Activated CD8-positive, alpha-beta T cell treated with anti-CD3 and anti-CD28 coated beads, Interleukin-2, amount 10 ng/mL, durations not matched to agents 7 days and 5 days (primary cell): ENCODE measurements at places on chromosomes 6 and 20.

- peak; percentile 58 for DNase-seq
Measured at GRCh38 chr6:111992851-111993250, 61.1 kb upstream of the CCN6 start.

DNA sequence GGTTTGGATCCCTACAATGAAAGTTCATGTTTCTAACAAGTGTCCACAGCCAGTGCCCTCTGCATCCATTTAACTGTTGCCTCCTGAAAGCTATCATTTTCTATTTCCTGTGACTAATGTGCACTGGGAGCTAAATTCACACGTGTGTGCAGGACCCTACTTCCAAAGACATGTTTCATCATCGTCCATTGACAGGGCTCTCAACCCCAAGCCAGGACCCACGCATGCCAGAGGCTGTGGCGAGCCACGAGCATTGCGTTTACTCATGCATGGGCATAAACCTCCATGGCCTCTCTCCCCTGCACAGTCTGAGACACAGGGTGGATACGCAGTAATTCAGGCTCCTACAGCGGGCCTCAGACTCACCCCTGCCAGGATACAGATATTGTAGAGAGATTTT is 153.2 kb downstream of the MAFB start:
- DNase-seq = no peak

DNA sequence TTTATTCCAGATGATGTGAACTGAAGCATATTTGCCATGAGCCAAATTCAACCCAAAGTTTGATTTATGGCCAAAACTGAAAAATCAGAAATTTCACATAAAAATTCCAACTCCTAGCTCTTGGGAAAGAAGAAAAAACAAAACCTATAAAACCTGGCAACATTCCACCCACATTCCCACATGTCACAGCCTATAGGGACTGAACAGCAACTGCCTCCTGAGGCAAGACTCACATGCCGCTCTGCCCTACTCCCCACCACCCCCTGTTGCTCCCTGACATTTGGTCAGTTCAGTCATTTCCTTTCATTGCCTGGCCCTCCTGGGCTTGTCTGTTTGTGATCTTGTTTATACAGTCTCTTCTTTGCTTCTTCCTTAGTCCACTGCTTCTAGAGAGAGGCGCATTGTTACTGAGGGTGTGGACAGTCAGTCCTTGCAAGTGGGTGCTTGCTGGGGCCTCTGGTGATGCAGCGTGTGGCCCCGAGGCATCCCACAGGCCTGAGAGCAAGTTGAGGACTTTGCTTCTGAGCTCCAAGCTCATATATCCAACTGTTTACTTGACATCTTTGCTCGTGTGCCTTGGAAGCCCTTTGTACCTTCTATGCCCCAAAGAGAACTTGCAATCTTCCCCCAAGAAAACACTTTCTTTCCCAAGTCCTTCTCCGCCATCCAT is 31.4 kb downstream of the NFATC2 start:
- no peak for DNase-seq

DNA sequence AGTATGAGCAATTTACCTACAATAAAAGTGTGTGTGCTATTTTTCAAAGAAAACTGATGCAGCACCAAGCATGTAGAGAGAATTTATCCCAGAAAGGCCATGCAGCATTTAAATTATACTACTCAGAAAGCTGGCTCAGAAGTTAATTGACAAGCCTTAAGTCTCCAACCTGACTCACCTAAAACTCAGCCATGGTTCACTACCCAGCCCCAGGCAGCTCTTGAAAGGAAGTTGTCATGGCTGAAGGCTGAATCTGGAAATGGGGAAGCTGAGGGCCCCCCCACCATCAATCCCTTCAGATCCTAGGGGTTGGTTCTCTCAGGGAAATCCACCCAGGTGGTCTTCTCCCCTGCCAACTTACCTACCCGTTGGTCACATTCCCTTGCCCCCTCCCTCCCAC is 19.7 kb downstream of the PPIL6 start:
- DNase-seq = no peak

DNA sequence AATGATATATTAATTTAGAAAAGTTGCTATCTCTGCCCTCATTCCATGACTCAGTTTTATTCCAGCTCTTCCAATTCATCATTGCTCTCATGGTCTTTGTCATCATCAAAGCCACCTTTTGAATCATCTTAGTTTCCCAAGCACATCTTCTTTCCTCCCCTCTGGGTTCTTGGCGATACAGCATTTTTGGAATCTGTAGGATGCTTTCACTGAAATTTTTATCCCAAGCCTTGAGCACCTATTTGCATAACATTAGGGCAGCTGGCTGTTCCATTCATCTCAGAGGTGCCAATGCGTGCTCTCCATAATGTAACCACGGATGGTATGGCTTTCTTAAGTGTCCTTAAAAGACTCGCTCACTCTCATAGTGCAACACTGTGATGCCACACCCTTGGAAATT is 100.4 kb downstream of the SNX5 start:
- no peak for DNase-seq

- DNase-seq = no peak
Measured at GRCh38 chr6:168967281-168967925, 286.2 kb downstream of the THBS2 start.

GRCh38 chr6:20879121-20879520 is 344.9 kb downstream of the CDKAL1 start:
- DNase-seq = no peak

- peak; percentile 91 for DNase-seq
Measured at GRCh38 chr6:37021356-37022129, 16.1 kb downstream of the FGD2 start.

- DNase-seq = no peak
Measured at GRCh38 chr6:678520-678919, 14.4 kb downstream of the EXOC2 start.

DNA sequence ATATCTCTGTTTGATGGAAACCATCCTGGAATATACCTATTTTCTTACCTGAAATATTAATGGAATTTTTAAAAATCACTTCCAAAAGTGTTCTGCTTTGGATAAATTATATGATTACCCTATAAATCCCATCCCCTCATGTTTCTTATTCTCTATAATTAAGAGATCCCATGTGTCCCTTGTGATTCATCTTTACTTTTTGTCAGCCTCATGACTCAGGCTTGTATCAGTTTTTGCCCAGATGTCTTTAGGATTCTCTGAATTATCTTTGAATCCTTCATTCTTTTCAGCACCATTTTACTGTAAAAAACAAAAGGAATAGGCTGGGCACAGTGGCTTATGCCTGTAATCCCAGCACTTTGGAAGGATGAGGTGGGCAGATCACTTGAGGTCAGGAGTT is 804.5 kb upstream of the CITED2 start:
- DNase-seq = no peak

GRCh38 chr20:10653599-10654249 is 20.1 kb downstream of the JAG1 start:
- no peak for DNase-seq

DNA sequence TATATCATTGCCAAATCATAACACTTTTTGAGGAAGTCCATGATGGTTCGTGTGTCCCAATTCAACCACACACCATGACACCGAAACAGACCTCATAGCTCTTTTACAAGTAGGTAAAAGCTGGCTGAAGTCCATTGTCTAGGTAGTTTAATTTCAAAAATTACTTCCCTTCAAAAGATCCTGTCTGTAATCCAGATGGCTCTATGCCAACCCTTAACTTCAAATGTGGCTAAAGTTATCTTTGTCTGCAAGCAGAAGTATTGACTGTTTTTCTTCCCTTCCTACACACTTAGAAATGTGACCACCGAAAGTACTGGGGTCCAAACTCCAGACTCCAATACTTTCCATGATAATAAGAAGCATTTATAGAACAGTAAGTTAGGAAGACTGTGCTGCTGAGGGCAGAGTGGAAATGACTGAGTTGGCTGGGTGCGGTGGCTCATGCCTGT is 8.3 kb upstream of the TIAM2 start:
- DNase-seq = no peak

GRCh38 chr20:53332022-53332837 is 261.4 kb downstream of the ZNF217 start:
- no peak for DNase-seq

DNA sequence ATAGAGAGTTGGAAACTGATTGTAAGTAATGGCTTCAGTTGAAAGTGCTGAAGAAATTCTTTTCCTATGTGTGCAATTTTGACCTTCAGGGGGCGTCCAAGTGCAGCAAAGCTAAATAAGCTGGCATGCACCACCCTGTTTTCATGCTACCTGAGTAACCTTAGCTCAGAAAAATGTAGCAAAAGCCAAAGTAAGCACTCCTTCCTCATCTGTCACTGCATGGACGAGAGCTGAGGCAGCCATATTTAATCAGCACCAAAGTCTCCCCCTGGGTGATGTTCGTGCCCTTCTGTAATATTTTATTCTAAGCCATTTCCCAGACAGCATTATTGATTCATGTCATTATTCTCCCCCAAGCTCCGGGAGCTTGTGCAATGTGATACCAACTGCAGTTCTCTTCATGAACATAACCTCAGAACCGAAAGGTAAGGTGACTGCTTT is 123.1 kb downstream of the RPS12 start:
- peak; percentile 58 for DNase-seq

DNA sequence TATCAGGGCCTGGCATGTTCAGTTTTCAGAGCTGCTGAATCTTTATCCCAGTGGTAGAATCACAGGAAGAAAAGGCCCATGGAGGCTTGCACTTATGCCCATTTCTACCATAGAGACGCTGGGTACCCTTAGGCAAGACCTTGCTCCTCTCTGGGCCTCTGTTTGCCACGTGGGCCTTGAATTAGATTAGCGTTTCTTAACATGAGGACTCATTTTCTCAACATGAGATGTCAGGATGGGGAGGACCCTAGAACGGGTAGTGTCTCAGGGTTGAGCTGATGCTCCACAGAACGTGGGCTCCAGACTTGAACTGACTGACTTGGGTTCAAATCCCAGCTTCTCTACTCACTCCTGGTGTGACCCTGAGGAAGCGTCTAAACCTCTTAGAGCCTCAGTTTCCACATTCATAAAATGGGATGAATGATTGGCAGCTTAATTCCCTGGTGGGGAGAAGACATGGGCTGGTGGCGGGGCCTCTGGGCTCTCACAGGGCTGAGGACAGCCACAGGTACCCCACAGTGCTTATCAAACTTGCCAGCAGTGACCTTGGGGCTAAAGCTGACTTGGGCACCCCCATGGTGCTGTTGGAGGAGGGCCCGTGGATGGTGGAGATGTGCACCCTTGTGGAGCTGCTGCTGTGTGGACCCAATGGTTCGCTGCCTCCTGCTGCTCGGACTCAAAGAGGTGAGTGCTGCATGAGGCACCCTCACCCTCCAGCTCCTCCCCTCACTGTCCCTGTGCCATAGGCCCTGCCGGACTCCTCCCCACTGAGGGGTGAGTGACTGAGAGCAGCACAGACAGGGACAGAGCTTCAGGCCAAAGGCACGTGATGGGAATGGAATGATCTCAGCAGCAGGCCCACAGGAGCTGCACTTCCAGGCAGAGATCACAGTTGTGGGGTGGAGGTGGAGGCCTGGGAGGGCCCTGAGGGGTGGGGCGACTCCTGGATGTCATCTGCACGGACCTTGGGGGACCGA is 28.2 kb downstream of the SUN5 start:
- DNase-seq = no peak

DNA sequence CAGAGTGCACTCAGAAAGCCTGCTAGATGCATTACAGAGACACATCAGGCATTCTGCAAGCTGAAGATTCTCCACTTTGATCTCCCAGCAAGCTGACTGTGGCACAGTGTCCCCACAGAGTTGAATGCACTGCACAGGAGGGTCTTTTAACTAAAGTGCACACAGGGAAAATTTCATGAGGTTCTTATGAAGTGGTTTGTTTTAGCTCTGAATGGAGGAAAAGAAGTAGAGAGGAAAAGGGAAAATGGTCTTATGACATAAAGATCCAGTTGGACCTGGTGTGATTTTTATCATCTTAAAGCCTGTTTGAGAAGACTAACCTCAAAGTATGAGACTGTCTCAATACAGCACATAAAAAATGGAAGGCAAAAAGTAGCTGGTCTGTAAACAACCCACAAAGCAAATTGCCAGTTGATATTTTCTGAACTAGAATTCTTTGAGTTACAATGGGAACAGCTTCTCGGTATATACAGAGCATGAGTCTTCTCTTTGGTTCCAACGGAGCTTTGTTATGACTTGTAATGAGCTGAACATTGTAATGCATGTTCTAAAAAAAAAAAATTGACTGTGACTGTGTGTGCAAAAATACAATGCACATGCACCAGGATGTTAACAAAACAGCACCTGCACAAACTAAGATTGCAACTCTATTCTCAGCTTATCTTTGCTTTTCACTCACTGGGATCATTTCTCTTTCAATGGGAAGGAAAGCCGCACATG is 383.0 kb upstream of the ID4 start:
- DNase-seq = no peak

DNA sequence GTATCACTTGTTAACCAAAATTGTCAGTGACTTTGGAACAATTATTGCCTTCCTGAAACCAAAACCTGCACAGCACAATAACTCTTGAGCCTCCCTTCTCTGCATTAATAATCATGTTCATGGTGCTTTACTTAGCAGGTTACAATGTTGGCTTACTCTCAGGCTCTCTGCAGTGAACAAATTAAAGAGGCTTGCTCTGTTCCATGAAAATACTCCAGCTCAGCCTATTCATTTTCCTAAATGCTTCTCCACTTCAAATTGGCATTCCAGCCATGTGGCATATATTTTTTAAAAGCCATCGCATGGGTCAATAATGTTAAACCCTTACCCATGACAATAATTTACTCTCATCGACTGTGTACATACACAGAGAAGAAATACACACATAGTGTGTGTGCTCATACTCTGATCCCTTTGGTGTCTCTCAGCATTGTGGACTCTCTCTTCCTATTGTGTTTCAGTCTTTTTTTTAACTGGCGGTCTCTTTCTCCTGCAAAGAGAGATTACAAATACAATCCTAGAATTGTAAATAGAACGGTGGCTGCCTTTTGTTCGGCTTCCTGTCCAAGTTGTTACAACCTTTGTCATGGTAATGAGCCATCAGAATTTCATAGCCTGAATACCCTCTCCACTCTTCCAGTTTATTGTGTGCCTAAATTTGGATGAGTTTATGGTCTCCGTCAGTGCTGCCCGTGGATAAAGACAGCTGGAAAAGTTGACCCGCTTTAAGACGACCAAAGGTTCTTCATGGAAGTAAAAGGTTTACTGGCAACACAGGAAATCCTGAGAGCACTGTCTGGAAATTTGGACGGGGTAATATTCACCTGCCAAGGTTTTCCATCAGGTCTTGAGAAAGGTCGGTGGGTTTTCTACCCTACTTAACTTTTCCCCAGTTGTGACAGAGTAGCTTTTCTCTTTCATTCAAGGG is 263.6 kb downstream of the CD83 start:
- no peak for DNase-seq
